Left lung (tissue), 14 donors: ENCODE measurements at places on chromosomes 5 and 9.
A peak's percentile ranks its signal among the peaks of the same experiment; 100 is the strongest.

DNA sequence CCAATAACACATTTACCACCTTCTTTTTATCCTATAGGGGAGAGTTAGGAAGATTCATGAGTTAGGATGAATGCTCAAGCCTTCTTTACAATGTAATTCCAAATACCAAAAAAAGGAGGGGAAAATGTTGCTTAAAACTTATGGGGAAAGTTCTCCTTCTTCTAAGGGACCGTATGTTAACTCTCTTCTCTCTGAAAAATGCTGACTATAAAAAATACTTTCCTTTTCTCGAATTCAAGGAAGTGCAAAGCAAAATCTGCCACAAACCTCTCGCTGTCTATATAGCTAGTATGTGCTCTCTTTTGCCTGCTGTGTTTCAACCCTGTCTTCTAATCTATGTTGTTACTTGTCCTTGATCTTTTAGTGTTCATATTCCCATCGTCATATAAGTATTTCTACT, 768.6 kb upstream of the C9orf72 start:
- DNase-seq, result no peak

GRCh38 chr5:67620424-67621397, 424.1 kb upstream of the CD180 start:
- no peak for DNase-seq

DNA sequence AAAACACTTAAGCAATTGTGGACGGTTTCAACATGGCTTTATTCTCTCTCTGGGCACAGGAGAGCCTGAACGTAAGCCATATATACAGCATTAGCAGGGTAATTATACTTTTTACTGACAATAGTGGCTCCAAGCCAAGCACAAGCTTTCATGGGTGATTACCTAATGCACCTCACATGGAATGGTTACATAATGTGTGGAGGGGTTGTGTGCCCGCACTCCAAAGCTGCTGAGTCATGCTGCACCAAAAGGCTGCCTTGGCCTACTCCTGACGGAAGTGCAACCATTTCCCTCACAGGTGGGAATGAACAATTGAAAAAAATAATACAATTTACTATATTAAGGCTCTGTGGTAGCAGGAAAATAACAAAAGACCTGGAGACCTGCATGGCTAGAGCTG, 86.5 kb upstream of the ATP10B start:
- peak; percentile 58 for DNase-seq

- no peak for DNase-seq
Observed at GRCh38 chr5:107383414-107383813, 287.3 kb downstream of the EFNA5 start.

GRCh38 chr5:91194824-91195381, 188.2 kb downstream of the ARRDC3 start:
- DNase-seq, result no peak

DNA sequence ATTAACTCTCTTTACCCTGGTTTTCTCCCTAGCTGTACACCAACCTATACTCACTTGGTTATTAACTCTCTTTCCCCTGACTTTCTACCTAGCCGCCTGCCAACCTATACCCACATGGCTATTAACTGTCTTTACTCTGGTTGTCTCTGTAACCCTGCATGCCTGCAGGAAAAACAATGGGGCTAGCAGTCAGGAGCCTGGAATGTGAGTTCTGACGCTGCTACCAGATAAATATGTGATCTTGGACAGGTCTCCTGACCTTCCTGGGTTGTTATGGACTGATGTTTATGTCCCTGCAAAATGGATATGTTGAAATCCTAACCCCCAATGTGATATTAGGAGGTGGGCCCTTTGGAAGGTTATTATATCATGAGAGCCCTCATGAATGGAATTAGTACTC, 119.2 kb downstream of the SMARCA2 start:
- DNase-seq, result no peak

- DNase-seq, result no peak
Observed at GRCh38 chr5:106047341-106047740, 1623.4 kb downstream of the EFNA5 start.

GRCh38 chr5:68332556-68332955, 117.0 kb downstream of the PIK3R1 start:
- no peak for DNase-seq

- no peak for DNase-seq
Observed at GRCh38 chr9:4739587-4740387, 1.2 kb downstream of the AK3 start.

- DNase-seq, result no peak
Observed at GRCh38 chr9:20744036-20744630, 60.1 kb downstream of the FOCAD start.

- no peak for DNase-seq
Observed at GRCh38 chr5:158120760-158121159, 261.8 kb upstream of the CLINT1 start.

- DNase-seq, result no peak
Observed at GRCh38 chr9:97880336-97880735, 27.3 kb downstream of the FOXE1 start.

DNA sequence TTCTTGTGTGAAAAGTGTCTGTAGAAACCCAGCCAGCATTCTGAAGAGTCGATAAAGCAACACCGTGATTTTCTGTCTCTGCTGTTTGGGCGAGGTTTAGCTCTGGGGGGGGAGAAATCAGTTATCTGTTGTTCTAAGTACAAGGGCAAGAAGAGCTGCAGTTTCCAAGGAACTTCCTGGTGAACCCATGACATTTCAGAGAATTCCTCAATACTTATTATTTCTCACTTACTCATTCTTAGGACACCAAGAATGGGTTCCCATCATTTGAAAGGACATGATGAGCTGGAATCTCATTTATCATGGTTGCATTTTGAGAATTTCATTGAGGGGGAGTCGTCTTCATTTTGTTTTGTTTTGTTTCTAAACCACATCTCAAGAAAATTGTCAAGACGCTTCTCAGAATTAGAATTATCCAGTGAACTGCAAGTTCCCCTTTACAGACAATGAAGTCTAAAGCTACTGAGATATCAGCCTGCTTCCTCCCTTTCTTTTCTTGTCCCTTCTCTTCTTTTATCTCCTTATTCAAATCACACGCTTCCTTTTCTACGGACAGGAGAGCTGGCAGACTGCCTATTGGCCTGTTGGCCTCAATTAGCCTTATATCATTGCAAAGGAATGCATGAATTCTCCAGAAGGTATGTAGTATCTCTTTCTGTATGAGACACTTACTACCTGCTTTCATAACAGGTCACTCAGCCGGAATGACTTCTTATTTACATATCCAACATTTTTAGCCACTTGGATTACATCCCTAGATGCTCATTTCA, 53.7 kb downstream of the ZNF462 start:
- DNase-seq, result peak; percentile 22

DNA sequence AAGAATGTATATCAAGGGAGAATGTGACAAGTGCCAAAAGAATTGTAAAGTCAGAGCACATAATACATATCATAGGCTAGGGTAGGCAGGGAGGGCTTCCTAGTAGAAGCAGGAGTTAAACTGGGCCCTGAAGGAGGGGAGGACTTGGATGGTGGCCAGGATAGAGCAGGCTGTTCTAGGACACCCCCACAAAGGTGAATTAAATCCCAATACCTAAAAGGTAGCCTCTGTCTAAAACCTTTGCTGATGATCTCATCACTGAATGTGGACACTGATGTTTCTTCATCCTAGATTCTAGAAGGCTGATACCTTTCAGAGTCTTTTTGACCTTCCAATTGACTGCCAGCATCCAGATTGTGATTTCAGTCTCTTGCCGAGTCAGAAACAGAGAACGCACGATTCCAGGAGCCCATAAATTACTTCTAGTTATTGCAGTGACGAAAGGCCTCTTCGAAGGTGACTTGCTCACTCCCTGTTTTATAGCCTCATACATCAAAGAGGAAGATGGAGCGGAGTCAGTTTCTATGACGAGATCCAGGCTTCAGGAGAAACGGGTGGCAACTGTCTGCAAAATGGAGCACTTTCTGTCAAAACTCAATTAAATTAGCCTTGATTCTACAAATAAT, 43.2 kb downstream of the KIF4B start:
- DNase-seq, result no peak

- DNase-seq, result no peak
Observed at GRCh38 chr5:113357696-113358476, 76.9 kb downstream of the TSSK1B start.
